ENCODE measurements at places on chromosomes 16 and 17.
A peak's percentile ranks its signal among the peaks of the same experiment; 100 is the strongest.

- no peak for DNase-seq
These were observed 58.1 kb downstream of the ZFHX3 start for GRCh38 chr16:72989579-72990551.

GRCh38 chr17:44773140-44773539, 14.4 kb downstream of the ADAM11 start:
- no peak for DNase-seq

GRCh38 chr16:12853972-12854371, 47.4 kb upstream of the SHISA9 start:
- no peak for DNase-seq

GRCh38 chr17:7018331-7018964, 4.4 kb upstream of the BCL6B start:
- DNase-seq: no peak

DNA sequence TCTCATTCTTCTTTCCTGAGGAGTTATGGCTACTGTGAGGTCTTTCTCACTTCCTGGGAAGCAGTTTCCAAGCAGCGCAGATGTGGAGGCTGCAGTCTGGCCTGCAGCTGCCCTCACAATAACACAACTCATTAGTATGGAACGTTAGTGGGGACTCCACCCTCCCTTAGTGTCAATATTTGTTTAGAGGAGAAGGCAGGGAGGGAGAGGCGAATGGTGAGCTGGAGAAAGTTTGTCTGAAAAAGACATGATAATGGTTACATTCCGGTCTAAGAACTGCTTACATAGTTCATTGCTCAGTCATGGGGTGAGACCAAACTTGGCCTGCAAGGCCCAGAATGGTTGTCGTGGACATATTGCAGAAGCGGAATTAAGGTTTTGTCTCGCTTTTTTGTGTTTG, 170.2 kb downstream of the HS3ST3B1 start:
- no peak for DNase-seq

DNA sequence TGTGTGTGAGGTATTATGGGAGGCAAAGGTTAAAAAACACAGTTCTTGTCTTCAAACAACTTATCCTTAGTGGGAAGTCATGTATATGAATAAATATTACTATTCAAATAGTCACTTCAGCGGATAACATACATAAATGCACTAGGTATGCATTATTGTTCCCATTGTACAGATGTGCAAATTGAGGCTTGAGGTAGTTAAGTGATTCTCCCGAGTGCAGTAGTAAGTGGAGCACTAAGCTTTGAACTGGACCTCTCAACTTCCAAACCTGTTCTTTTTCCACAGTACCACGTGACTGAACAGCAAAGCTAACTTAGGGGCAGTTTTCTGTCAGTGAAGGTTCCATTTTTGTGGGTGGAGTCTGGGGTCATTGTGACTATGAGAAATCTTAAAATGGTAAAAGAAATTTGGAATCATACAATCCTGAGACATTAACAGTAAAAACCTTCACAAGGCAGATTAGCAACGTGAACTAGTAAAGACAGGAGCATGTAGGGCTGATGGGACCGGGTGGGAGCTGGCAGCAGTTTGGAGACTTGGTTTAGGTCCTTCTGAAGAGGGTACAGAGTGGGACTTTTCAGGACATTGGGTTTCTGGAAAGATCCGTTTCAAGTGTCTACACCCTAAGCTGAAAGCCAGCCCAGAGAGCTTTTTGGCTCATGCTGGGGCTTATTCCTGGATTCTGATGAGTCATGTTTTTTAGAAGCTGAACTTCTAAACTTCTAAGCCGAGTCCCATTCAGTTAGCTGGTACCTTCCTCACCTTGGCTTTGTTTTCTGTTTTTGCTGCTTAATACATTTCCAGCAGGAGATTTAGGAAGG, 204.9 kb downstream of the PRKCA start:
- no peak for DNase-seq

- DNase-seq: no peak
These were observed 114.1 kb downstream of the PITPNC1 start for GRCh38 chr17:67491009-67491680.

- DNase-seq: no peak
These were observed 571 bp upstream of the CCP110 start for GRCh38 chr16:19523184-19523558.

DNA sequence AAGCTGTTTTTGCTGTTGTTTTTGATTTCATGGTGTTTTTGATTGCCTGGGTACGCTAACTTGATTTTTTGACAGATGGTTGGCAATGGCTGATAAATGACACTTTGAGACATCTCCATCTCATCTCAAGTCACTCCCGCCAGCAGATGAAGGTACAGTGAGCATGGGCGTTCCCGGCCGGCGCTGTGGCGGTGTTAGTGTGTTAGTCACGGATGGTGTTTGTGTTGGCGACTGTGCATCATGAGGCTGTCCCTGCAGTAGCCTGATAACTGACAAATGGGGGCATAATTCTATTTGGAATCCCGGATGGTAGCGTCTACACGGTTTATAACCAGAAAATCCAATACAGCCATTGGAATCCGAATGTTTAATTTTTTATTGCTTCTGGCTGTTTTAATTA, 81.6 kb upstream of the ZNF750 start:
- no peak for DNase-seq

GRCh38 chr16:12398683-12399047, 405.0 kb downstream of the CPPED1 start:
- no peak for DNase-seq

DNA sequence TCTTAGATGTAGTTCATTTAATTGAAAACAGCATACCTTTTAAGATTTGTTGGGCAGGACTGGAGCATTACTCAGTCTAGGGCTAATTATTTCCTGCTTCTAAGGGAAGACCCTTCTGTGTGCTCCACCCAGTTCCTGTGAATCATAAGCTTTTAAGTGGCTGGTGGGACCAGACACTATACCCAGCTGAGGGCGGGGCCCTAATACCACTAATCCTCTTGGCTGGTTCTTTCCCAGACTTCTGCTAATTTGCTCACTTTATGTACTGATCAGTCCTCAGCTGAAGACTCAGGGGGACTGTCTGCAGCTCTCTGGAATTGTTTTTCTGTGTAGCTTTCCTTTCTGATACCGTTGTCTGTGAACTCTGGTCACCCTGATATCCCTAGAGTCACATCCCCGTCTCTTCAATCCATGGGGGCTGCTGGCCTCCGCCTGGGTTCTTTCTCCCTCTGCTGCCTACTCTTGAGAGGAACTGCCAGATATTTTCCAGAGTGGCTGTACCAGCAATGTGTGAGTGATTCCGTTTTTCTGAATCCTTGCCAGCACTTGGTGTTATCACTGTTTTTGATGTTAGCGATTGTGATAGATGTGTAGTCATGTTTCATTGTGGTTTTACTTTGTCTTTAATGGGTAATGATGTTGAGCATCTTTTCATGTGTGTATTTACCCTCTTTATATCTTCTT, 35.1 kb downstream of the MFSD11 start:
- peak; percentile 77 for DNase-seq

DNA sequence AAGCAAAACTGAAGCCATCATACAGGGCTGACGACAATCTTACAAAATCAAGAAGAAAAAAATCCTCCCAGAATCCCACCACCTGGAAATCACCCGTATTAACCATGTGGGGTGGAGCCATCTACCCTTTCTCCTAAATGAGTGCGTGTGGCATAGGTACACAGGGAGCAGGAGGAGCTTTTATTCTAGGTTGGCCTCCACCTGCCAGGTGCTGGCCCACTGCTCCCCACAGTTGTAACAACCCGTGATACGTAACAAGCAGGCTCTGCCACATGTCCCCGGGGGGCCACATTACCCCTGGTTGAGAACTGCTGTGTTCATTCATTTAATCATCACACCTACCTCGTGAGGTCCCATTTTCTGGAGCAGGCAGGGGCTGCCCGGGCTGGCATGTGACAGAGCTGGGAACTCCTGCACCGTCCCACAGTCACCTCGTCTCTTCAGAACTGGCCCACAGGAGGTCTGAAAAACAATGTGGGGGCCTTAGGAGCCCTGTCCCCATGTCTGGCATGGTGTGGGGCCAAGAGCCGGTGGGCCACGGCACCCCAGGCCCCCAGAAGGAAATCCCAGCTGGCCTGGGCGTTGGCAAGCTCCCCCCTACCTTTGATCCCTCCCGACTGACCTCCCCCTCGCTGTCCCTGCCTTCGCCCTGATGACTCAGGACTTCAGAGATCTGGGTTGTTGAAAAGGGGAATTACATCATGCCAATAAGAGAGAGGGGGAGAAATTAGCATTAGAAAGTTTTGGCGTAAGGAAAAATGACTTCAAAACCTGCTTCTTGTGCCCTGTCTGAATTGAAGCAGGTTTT, 12.9 kb downstream of the CMIP start:
- DNase-seq: no peak

DNA sequence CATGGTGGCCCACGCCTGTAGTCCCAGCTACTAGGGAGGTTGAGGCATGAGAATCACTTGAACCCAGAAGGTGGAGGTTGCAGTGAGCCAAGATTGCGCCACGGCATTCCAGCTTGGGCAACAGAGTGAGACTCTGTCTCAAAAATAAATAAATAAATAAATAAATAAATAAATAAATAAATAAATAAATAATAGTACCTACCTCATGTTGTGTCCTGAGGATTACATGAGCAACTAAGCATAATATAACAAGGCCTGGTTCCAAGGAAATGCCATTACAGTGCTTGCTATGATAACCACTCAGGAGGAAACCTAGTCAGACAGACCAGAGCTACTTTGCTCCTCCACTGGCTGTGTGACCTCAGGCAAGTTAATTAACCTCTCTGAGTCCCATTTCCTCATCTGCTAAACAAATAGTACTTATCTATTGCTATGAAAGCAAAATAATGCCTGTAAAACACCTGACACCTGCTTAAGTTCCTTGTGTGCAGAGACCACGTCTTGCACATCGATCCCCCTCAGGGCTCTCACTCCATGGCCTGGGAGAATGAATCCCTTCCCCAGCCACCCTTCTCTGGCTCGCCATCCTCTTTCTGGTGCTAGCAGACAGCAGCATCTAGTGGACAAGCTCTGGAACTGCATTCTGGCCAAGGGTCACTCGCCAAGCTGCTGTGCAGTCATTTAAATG, 7.5 kb downstream of the EPOP start:
- peak; percentile 65 for DNase-seq

DNA sequence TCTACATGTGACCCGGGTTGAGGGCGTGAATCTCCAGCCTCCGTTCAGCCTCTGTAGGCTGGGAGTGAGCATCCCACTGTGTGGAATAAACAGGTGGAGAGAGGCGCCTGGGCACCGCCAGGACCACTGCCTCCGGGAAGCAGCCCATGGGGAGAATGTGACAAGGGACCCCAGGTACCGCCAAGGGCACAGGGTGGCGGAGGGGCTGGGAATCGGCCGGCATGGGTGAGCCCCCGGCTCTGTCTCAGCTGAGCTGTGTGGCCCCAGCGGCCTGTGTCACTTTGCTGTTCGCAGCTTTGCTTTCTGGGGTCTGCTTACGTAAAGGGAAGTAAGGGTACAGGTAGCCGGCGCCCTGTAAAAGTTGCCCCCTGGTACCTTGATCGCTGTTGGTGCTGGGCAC, 11.5 kb downstream of the GSE1 start:
- DNase-seq: no peak

DNA sequence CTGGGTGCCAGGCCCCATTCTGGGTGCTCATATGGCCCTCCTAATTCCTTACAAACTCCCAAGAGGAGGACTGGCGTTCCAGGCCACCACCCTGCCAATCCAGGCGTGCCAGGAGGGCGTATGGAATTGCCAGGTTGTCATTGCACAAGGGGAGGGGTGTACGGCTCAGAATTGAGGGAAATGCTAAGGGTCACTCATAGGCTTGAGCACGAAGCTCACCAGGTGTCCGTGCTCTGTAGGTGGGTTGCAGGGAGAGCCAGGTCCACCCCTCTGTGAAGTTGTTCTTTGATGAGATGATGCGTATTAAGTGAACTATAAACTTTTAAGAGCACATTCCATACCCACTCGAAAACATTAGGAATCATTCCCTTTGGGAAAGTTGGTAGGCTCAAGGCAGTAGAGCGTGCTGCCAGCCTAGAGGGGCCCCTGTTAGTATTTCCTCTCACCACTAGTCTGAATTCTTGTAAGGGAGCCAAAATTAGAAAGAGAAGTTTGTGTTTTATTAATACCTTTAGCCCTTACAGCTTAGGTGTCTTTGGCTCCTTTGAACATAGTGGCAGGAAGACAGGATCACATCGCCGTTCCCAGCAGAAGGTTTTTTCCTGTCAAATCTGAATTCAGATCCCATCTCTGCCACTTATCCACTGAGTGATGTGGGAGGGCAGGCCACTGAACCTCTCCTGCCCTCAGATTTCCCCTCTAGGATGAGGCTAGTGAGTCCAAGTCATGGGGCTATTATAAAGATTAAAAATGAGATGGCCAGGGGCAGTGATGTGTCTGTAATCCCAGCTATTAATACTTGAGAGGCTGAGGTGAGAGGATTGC, 38.7 kb upstream of the NFAT5 start:
- no peak for DNase-seq

DNA sequence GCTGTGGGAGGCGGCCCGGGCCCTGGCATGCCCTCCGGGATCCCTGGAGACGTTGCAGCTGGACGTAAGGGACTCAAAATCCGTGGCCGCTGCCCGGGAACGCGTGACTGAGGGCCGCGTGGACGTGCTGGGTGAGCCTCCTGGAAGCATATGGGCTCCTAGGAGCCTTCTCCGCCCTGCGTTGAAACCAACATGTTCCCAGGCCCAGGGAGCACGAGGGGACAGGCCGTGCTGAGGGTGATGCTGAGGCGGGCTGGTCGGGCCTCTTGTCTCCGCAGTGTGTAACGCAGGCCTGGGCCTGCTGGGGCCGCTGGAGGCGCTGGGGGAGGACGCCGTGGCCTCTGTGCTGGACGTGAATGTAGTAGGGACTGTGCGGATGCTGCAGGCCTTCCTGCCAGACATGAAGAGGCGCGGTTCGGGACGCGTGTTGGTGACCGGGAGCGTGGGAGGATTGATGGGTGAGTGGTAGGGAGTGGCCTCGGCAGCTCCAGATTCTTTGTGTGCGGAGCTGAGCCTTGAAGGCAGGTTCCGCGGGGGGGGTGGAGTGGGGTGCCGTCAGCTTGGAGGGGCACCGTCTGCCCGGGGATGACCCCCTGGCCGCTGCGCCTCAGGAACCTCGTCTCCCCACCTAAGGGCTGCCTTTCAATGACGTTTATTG, 567 bp downstream of the HSD17B1 start:
- DNase-seq: no peak

GRCh38 chr16:56603589-56603988, 4.8 kb upstream of the MT2A start:
- no peak for DNase-seq

DNA sequence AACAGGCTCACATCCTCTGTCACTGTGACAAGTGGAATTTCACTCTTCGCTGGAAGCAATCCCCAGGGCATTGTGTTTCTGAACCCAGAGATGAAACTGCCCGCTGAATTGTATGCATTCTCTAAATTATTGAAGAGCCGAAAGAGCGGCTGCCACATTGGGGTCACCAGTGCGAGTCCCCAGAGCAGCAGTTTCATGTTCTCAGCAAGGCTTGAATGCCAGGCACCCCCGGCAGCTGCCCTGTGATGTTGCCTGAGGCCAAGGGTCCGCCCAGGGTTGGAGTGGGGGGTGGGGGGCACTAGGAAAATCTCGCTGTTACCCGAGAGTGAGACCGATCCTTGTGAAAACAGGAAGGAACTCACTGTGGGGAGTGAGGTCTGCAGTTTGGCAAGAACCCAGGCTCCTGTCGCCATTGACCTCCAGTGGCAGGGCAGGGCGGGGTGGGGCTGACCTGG, 20.7 kb upstream of the BCAR1 start:
- no peak for DNase-seq

Data from CD4-positive, alpha-beta T cell treated with Interleukin-10 for 1 hour (primary cell).